ENCODE measurements at places on chromosomes 1 and 21.

GRCh38 chr1:155455588-155456195, 106.9 kb downstream of the ASH1L start:
- DNase-seq, result peak; percentile 30

- no peak for DNase-seq
These were observed 7.3 kb downstream of the NID1 start for GRCh38 chr1:236057546-236057945.

DNA sequence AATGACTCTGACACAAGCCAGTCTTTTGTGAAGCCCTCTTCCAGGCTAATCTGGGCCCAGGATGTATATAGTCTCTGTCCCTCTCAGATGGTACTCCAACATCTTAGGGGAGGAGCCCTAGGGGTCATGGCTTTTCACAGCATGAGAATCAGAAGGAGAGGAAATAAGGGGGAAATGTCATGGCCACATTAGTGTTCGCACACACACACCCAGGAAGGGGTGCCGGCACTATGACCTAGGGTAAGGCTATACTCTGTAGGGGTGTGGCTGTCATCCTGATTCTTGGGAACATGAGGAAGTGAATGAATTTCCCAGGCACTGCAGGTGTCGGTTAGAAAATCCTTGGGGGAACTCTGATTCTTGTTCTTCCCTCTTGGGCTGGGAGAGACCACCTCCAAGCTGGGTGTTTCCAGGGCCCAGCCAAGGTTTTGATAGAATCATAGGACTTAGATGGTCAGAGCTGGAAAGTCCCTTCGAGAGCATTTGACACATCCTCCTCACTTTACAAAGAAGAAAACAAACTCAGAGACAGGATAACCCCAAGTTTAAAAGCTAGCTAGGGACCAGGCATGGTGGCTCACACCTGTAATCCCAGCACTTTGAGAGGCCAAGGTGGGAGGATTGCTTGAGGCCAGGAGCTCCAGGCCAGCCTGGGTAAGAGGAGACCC, 22.0 kb downstream of the GFI1 start:
- DNase-seq, result no peak

- no peak for DNase-seq
These were observed 77.5 kb downstream of the MAST2 start for GRCh38 chr1:45880930-45881329.

GRCh38 chr1:29186252-29186651, 4.6 kb upstream of the SRSF4 start:
- DNase-seq, result no peak

Measured in hematopoietic multipotent progenitor cell treated with erythropoietin and hydrocortisone succinate and interleukin-3 and kit ligand, for 6 days (in vitro differentiated cells).